Tibial nerve (tissue), 4 donors: ENCODE measurements at places on chromosomes 1 and 21. TPM values are rescaled to one million over a fixed set of nuclear protein-coding genes. Genes with fewer than 3 reads are reported as not detected.

TCHHL1 gene
- not detected for total RNA-seq

DNA sequence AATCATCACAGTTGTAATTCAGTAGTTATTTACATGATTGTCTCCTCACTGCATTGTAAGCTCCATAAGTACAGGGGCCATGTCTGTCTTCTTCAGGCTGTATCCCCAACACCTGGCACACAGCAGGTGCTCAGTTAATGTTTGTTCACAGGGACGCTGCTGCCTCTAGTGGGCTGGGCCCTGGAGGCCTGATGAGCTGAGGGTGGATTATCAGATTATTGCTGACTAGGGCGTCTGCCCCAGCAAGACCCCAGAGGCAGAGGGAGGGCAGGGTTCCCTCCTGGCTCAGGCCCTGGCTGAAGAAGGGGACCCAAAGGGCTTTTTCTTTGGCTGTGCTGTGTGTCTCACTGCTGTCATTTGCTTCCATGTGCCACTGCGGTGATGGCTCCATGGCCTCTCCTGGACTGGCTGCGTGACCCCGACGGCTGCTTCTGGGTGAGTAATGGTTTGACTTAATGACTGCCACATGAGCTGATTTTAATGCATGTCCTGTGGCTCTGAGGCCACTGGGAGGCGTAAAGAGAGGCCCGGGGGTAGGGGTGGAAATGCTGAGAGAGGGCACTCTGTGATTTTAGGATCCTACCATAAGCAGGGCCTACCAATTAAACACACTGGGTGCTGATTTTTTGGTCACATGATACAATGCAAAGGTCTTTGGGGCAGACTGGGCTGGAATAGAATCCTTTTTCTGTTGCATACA, 20.8 kb upstream of the EPB41 start:
- no peak overlapping the region for H3K27ac ChIP-seq
- DNase-seq, result no peak
- H3K27me3 ChIP-seq, result no peaks in the 10 kb centered on the region

- H3K4me1 ChIP-seq, result no peaks in the 10 kb centered on the region
- peaks cover 29% of the 10 kb centered on the region for H3K36me3 ChIP-seq
- H3K4me3 ChIP-seq, result no peak overlapping the region
- DNase-seq, result no peak
- H3K27ac ChIP-seq, result no peak overlapping the region
Observed at GRCh38 chr1:27275696-27276095, 41.3 kb downstream of the WDTC1 start.

GRCh38 chr1:49026230-49026811, 249.6 kb upstream of the BEND5 start:
- no peaks in the 10 kb centered on the region for H3K4me1 ChIP-seq
- no peaks in the 10 kb centered on the region for H3K36me3 ChIP-seq

MROH7 gene
- 4.4 TPM for total RNA-seq

OR2L2 gene
- total RNA-seq, result 0.60 TPM

GRCh38 chr1:101943237-101943636, 53.5 kb downstream of the OLFM3 start:
- no peaks in the 10 kb centered on the region for H3K36me3 ChIP-seq
- no peak for DNase-seq
- H3K27ac ChIP-seq, result no peak overlapping the region
- no peaks in the 10 kb centered on the region for H3K27me3 ChIP-seq

GRCh38 chr1:203478986-203479385, 3.4 kb downstream of the PRELP start:
- H3K36me3 ChIP-seq, result no peaks in the 10 kb centered on the region
- DNase-seq, result no peak
- no peaks in the 10 kb centered on the region for H3K27me3 ChIP-seq
- H3K27ac ChIP-seq, result peak overlapping the region; percentile 81
- H3K4me3 ChIP-seq, result peak overlapping the region; percentile 38

GBP2 gene
- 46.7 TPM for total RNA-seq

ATPAF1 gene
- 26.3 TPM for total RNA-seq

MTOR gene
- 49.8 TPM for total RNA-seq

TESK2 gene
- 8.8 TPM for total RNA-seq

DNA sequence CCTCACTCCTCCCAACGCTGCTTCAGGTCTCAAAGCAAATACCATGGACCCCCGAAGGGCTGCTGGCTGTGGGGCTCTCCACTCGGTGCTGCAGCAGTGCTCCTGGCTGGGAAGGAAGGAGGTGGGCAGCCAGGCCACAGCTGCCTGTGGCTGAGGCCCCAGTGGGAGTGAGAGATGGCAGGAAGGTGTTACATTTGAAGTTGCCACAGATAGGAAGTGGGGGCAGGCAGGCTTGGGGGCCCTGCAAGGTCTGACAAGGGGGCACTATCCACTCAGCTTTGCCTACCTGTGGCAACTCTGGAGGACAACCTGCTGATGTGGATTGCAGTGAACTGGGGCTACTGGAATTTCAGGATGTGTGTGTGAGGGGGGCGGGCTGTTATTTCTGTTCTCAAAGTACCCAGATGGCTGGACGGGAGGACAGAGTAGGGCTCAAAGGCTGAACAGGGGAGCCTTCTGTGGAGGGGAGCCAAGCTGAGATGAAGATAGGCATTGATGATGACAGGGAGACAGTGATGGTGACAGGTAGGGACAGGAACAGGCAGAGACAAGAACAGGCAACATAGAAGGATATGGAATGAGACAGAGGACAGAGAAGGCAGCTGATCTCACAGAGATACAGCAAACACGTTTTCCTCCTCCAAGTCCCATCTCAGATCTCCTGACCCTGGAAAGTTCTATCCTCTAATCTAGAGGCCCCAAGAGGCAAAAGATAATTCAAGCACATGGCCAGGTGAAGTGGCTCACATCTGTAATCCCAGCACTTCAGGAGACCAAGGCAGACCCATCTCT, 1.8 kb downstream of the ZNF683 start:
- no peaks in the 10 kb centered on the region for H3K27me3 ChIP-seq
- H3K4me3 ChIP-seq, result no peak overlapping the region
- H3K27ac ChIP-seq, result no peak overlapping the region
- H3K4me1 ChIP-seq, result no peaks in the 10 kb centered on the region
- DNase-seq, result no peak

SPATA46 gene
- total RNA-seq, result not detected

DNA sequence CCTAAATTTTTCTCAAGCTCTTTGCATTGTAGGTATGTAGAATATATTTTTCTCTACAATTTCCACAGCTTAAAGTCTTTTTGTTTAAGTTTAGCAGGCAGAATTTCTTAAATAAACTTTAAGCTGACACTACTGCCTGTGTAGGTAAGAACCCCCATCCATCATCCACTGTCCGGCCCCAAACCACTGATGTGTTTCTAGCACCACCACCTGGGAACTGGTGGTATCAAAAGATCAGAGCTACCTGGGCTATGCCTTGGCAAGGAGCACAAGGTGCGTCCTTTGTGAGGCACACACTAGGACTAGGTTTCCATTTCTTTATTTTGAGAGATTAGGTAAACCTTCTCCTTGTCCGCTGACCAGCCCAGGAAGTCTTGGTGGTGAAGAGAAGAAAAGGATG, 10.5 kb upstream of the LELP1 start:
- DNase-seq, result no peak
- H3K36me3 ChIP-seq, result no peaks in the 10 kb centered on the region
- H3K27ac ChIP-seq, result no peak overlapping the region
- H3K4me3 ChIP-seq, result no peak overlapping the region
- no peaks in the 10 kb centered on the region for H3K27me3 ChIP-seq

- H3K4me3 ChIP-seq, result peak overlapping the region; percentile 51
- no peaks in the 10 kb centered on the region for H3K36me3 ChIP-seq
- no peak for DNase-seq
- peaks cover 53% of the 10 kb centered on the region for H3K4me1 ChIP-seq
- H3K27me3 ChIP-seq, result peaks cover 2% of the 10 kb centered on the region
- peak overlapping the region; percentile 89 for H3K27ac ChIP-seq
Observed at GRCh38 chr1:227886503-227886961, 61.2 kb downstream of the WNT9A start.

GRCh38 chr1:4087530-4088420, 187.7 kb upstream of the C1orf174 start:
- no peak for DNase-seq
- no peak overlapping the region for H3K27ac ChIP-seq
- H3K27me3 ChIP-seq, result no peaks in the 10 kb centered on the region

LYPD8 gene
- not detected for total RNA-seq

GRCh38 chr1:7538849-7539768, 232.0 kb upstream of the VAMP3 start:
- no peaks in the 10 kb centered on the region for H3K36me3 ChIP-seq
- no peak for DNase-seq
- H3K4me3 ChIP-seq, result no peak overlapping the region
- H3K27ac ChIP-seq, result no peak overlapping the region

TRIM46 gene
- total RNA-seq, result 6.0 TPM

- no peak overlapping the region for H3K27ac ChIP-seq
- no peaks in the 10 kb centered on the region for H3K36me3 ChIP-seq
- no peak for DNase-seq
- H3K4me3 ChIP-seq, result no peak overlapping the region
- no peaks in the 10 kb centered on the region for H3K27me3 ChIP-seq
Observed at GRCh38 chr1:165456114-165456513, 11.2 kb upstream of the RXRG start.

ATP1A4 gene
- 5.0 TPM for total RNA-seq

LAX1 gene
- total RNA-seq, result 0.90 TPM

DNA sequence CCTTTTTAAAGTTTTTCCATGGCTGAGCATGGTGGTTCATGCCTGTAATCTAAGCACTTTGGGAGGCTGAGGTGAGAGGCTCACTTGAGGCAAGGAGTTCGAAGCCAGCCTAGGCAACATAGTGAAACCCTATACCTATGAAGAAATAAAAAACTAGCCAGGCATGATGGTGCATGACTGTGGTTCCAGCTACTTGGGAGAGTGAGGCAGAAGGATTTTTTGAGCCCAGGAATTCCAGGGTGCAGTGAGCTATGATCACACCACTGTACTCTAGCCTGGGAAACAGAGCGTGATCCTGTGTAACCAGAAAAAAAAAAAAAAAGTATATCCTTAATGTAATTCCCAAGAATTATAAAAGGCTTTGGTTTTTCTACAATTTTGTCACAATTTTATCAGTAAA, 17.4 kb downstream of the DEPDC1 start:
- H3K27ac ChIP-seq, result no peak overlapping the region
- no peak for DNase-seq
- H3K4me3 ChIP-seq, result no peak overlapping the region
- no peaks in the 10 kb centered on the region for H3K36me3 ChIP-seq

OR2T10 gene
- not detected for total RNA-seq

DNA sequence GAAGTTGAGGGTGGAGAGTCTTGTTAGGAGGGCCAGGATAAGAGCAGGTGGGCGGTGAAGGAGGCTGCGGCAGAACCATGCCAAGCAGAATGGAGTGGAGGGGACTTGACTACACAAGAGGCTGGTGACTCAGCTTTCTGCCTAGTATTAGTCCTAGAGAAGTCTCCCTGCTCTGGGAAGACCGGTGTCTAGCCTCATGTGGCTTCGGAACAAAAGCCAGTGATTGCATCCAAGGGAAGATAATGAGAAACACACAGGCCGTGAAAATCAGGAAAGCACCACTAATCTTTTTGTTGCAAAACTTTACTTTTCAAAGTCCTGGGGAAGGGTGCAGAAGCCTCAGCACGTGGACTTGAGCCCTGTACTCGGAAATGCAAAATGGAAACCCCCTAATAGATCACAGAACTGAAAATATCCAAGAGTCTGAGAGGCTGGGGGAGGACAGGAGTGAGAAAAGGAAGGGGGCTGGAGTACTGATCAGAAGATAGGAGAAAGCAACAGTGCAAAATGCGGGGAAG, 31.4 kb downstream of the DDR2 start:
- no peaks in the 10 kb centered on the region for H3K27me3 ChIP-seq
- peak; percentile 45 for DNase-seq
- H3K4me3 ChIP-seq, result no peak overlapping the region
- no peak overlapping the region for H3K27ac ChIP-seq
- peaks cover 6% of the 10 kb centered on the region for H3K4me1 ChIP-seq

PAX7 gene
- total RNA-seq, result not detected

GRCh38 chr21:25501996-25502665, 105.2 kb downstream of the MRPL39 start:
- H3K4me1 ChIP-seq, result no peaks in the 10 kb centered on the region
- no peak overlapping the region for H3K4me3 ChIP-seq
- no peak for DNase-seq
- H3K27ac ChIP-seq, result no peak overlapping the region

DNA sequence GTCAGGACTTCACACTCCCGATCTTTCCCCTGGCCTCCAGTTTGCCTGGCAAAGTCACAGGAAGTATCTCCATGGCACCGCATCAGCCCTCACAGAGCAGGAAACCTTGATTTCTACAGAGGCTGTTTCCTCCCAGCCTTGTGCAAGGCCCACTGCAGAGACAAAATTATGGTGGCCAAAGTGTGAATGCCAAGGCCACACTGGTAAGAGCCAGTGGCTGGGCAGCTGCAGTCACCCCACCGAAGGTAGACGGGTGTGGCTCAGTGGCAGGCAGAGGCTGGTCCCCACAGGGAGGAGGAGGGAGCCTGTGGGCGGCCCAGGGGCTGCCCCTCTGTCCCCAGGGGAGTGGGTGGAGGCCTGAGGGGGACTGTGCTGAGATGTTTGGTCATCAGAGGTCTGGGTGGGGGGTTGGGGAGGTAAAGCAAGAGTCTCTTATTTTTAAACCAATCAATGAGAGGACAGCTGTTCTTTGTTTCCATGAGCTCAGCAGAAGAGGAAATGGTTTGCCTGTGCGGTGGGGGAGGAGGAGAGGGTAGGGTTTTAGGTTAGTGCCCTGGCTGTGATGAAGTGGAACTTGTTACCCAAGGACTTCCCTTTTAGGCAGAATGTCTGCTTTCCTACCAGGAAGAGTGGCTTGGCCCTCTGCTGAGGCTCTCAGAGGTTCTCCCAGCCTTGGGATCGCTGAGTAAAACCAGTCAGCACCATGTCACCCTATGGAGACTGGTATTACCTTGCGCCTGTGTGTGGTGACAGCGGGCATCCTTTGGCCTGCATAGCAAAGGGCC, 18.0 kb upstream of the BTG2 start:
- peaks cover 48% of the 10 kb centered on the region for H3K4me1 ChIP-seq
- H3K36me3 ChIP-seq, result no peaks in the 10 kb centered on the region
- DNase-seq, result no peak
- no peaks in the 10 kb centered on the region for H3K27me3 ChIP-seq
- H3K4me3 ChIP-seq, result no peak overlapping the region

DNA sequence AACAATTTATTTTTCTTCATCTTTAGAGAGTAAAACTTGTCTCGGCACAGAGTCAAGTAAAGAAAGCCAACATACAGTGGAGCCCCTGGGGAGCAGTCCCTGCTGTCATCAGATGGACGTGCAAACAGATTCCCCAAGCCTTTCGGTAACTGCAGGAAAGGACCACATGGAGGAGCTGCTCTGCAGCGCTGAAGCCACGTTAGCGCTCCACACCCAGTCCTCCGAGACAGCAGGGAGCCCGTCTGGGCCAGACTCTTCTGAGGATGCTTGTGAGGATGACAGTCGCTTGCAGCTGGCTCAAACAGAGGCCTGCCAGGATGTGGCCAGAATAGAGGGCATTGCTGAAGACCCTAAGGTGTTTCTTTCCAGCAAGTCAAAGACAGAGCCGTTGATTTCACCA, 77.1 kb upstream of the SCCPDH start:
- no peaks in the 10 kb centered on the region for H3K27me3 ChIP-seq
- H3K4me1 ChIP-seq, result no peaks in the 10 kb centered on the region
- H3K36me3 ChIP-seq, result peaks cover 53% of the 10 kb centered on the region
- DNase-seq, result no peak
- H3K27ac ChIP-seq, result no peak overlapping the region
- H3K4me3 ChIP-seq, result no peak overlapping the region
